ENCODE measurements at places on chromosomes 3 and 15.

- DNase-seq, result peak; percentile 0
Observed at GRCh38 chr15:82999905-83000671, 11.4 kb downstream of the C15orf40 start.

DNA sequence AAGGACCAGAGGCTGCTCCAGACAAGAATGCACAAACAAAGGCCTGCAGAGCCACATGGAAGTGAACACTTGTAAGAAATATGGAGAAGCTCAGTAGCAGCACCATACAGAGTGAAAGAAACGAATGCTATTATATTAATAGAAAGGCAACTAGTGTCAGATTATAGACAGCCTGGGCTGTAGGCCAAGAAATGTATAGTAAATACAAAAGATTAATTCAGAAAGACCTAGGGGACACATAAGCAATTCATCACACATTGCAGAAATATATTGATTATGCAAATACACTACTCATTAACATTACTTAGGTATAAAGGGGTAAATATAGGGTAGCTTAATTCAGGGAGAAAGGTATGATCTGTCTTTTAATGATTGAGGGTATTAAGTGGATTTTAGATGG lies 69.5 kb upstream of the GUCA1C start:
- DNase-seq, result no peak

DNA sequence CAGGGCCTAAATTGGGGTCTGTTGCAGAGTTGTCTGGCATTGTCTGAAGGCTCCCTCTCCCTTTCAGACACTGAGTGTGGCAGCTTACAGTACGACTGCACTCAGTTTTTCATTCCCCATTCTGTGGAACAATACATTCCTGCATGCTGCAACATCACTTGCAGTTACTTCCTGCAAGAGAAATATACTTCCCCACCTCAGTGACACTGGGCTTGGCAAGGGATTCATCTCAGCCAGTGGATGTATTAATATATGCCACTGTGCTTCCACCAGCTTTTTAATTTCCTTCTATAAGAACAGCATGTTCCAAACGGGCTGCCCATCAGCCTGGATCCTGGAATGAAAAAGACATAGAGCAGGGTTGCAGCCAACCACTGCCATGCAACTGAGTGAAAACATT lies 23.1 kb downstream of the B3GALNT1 start:
- no peak for DNase-seq

- no peak for DNase-seq
Observed at GRCh38 chr15:90955624-90956273, 1.1 kb downstream of the RCCD1 start.

- no peak for DNase-seq
Observed at GRCh38 chr3:116139641-116140040, 305.6 kb downstream of the LSAMP start.

GRCh38 chr15:66566963-66567531 lies 1.2 kb upstream of the LCTL start:
- no peak for DNase-seq

DNA sequence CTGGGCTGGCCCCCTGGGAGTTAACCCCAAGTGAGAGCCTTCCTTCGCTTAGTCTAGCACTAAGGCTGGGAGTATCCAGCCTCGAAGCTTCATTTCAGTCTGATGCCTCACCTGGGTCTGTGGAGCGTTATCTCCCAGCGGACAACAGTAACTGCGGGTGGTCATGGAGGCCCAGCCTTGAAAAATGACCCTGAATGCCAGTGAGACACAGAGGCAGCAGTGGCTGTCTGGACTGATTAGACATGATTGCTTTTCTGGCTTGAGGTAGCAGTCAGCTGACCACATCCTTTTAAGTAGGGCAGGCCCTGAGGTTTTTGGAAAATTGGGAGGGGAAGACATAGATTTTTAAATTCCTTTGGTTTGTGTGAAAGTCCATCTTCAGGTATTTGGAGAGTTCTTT lies 28.2 kb upstream of the TRIM59 start:
- no peak for DNase-seq

DNA sequence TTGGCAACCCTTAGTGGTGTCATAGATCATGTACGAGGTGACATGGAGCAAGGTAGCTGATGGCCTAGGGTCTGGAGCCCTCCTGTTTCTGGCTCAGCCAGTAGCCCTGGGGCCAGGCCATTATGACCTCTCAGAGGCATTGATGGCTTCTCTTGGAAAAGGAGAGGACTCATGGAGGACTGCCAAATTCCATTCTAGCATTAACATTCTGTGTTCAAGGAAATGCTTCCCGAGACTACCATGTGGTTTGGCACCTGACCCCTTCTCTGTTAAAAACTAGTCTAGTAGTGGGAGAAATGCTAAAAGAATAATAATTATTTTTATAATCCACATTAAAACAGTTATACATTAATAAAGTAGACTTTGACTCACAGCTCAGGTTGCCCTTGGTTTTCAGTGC lies 40.2 kb upstream of the ADAMTSL3 start:
- no peak for DNase-seq

- no peak for DNase-seq
Observed at GRCh38 chr15:83077491-83078230, 10.6 kb upstream of the BTBD1 start.

DNA sequence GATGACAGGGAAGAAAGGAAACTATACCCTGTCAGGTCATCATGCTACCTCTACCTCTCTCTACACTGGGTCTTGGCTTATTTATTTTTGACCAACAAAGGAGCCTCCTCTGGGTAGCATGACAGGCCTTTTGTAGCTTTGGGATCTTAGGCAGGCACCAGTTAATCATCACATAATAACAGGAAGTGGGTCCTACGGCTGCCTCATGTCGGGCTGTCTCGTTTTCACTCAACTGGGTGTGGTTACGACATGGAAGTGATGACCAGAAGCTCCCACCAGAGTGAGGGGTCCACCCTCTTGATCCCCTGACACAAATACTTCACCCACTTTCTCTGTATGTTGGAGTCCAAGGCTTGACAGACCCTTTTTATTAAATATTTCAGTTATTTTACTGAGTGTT lies 105.3 kb downstream of the CD47 start:
- DNase-seq, result no peak

DNA sequence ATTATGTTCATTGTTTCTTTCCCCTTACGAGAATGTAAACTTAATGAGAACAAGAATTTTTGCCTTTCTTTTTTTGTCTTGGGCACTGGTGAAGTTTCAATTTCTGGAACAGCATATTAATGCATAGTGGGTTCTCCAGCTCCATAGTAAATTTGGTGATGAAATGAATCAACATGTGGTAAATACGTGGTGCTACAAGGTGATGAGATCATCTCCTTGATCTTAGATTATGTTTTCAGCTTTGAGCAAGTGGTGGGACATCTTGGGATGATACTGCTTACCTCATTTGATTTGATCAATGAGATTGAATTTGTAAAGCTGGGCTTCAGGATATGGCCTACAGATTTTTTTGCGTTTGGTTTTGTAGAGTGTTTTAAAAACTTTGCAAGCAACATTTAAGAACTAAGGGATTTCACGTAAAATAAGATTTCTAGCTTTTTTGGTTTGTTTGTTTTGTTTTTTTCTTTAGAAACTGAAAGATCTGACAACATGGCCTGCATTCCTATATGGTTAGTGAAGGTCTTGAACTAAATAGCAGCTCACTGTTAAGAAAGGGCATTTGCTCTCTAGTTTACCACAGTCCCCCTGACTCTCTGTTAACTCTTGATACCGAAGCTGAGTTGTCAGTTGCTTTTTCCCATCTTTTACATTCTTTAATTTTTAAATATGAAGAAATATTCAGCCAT lies 45.6 kb downstream of the FNDC3B start:
- no peak for DNase-seq

DNA sequence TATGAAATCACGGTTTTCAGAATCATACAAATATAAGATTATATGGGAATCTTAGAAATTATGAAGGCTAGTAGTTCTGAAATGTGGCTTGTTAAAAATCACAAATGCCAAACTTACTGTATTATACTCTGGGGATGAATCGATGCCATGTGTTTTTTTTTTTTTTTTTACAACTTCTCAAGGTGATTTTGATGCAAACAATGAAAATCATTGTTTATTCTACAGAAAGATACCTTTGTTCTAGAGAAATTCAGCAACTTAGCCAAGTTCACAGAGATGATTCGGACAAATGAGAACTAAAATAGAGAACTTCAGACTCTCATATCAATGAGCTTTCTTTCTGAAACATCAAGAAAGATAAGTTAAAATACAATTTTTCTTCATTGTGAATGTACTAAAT lies 92.0 kb downstream of the ZPLD1 start:
- DNase-seq, result no peak

DNA sequence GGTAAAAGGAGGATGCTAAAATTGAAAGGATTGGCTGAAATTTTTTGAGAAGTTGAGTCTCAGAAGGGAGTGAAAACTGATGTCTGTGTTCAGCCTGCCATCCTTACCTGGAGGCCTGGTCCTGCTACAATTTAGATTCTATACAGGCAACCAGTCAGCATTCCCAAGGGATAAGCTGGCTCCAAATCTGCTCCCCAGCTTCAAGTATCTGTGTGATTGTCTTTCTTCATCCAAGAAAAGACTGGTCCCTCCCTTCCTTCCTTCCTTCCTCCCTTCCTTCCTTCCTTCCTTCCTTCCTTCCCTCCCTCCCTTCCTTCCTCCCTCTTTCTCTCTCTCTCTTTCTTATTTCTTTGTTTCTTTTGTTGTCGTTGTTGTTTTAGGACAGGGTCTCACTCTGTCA lies 24.7 kb upstream of the UMPS start:
- no peak for DNase-seq
